ENCODE measurements at places on chromosomes 4 and X.

DNA sequence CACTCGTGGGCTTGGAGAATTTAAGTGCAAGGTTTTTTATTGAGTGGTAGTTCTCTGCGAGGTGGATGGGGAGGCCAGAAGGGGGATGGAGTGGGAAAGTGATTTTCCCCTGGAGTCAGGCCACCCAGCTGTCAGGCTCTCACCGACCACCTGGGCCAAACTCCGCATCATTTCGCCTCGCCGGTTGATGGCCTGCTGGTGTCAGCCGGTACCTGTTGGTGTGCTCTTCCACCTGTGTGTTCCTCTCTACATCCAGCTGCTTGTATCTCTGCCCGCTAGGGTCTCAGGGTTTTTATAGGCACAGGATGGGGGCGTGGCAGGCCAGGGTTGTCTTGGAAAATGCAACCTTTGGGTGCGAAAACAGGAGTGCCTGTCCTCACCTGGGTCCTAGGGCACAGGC is 200.9 kb downstream of the DACH2 start:
- DNase-seq, result no peak

- DNase-seq, result no peak
These were observed 15.8 kb upstream of the CT45A1 start for GRCh38 chrX:135697601-135698000.

- DNase-seq, result no peak
These were observed 76.6 kb downstream of the F11 start for GRCh38 chr4:186342582-186342981.

GRCh38 chrX:31070057-31070468 is 1.8 kb downstream of the FTHL17 start:
- DNase-seq, result no peak

- DNase-seq, result no peak
These were observed 66.3 kb downstream of the SMC1A start for GRCh38 chrX:53356186-53356585.

DNA sequence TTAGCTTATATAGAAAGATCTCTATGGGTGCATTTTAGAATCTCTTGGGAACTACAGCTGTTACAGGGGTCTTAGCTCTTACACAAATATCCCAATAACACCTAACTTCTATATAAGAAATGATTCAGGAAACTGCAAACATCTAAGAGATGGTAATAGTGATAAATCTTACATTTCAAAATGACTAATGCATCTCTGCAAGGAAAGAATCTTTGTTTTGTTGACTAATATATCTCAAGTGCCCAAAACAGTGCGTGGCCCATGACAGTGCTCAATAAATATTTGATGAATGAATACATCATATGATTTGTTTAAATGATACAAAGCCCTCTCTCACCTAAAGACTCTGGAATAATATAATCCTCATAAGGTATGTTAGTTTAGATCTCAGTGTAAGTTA is 47.5 kb downstream of the CENPE start:
- DNase-seq, result no peak

GRCh38 chr4:2260344-2261109 is 1.4 kb downstream of the MXD4 start:
- DNase-seq, result no peak

DNA sequence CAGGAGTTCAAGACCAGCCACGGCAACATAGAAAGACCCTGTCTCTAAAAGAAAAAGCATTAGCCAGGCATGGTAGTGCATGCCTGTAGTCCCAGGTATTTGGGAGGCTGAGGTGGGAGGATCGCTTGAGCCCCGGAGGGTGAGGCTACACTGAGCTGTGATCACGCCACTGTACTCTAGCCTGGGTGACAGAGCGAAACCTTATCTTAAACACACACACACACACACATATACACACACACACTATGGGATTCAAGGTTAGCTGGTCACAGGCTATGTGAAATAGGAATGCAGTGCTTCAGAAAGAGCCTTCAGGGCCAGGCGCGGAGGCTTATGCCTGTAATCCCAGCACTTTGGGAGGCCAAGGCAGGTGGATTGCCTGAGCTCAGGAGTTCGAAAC is 23.5 kb downstream of the NLGN3 start:
- DNase-seq, result no peak

DNA sequence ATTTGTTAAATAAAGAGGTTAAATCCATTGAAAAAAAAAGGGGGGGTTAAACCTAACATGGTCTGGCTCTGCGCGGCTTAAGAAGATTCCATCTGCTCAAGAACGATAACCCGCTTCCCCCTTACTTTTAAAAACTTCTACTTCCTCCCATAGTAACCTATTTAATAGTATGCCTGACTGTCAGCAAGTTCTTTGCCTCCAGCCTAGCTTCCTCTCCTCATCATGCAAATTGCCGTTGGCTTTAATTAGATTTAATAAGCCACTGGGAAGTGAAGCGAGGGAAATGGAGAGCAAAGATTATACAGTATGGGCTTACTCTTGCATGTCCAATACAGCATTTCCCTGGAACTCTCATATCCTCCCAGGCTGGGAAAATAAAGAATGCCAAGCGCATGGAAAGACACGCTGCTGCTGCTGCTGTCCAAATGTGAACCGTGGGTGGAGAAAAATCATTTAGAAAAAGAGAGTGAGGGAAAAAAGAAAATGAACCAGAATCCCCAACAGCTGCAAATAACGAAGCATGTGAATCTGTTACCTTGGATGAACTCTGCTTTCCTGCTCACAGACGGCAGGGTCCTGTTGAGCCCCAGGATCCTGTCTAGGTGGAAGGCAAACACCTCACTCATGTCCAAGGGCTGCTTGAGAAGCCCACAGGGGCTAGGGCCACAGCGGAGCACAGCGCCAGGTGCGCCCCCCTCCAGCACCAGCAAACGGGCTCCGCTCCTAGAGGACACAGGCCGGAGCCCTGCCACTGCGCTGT is 2.7 kb downstream of the GASK1B start:
- DNase-seq, result no peak

GRCh38 chrX:5876984-5877596 is 351.6 kb downstream of the NLGN4X start:
- no peak for DNase-seq

- DNase-seq, result no peak
These were observed 152.7 kb downstream of the FHIP1A start for GRCh38 chr4:151561551-151562256.

- no peak for DNase-seq
These were observed 812.9 kb downstream of the FSTL5 start for GRCh38 chr4:161350946-161351345.

- no peak for DNase-seq
These were observed 15.6 kb upstream of the RASL11B start for GRCh38 chr4:52846502-52846901.

GRCh38 chrX:139739138-139739537 is 31.2 kb upstream of the MCF2 start:
- DNase-seq, result no peak

- no peak for DNase-seq
These were observed 89.7 kb downstream of the NEXMIF start for GRCh38 chrX:74835566-74835965.

- no peak for DNase-seq
These were observed 111.6 kb upstream of the WDR17 start for GRCh38 chr4:175953960-175954521.

DNA sequence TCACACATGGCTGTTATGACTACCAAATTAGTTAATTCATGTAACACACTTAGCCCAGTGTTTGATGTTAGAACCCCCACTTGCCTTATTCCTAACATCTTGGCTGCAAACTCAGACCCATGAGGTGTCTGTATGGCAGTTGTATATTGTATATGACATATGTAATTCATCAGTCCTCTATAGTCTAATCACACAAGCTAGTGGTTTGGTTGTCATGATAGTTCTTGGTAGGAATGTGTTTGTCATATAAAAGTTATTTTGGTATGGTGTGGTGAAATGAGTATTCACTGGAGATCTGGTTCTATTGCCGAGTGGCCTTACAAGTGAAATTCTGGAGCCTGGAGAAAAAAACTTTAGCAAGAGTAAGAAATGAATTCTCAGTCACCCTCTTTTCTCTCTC is 149.2 kb downstream of the AWAT2 start:
- peak; percentile 12 for DNase-seq
